ENCODE measurements at places on chromosomes 13 and 19.

DNA sequence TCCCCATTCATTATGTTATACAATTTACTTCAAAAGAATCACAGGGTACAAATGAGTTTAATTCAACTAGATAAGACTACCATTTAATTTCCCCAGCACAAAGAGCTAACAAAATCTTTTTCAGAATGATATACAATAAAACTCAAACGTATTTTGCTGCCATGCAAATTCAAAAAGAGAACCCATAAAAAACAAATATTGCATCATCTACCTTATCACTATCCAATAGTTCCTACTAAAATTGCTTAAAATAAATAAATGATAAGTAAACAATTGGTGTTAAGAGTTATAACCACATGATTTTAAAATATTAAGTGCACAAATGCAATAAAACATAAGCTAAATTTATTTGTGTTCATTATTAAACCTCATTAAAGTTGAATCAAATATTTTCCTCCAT lies 919.4 kb downstream of the SLITRK5 start:
- DNase-seq = no peak

- no peak for DNase-seq
These were observed 2546.0 kb downstream of the PCDH9 start for GRCh38 chr13:64684108-64684507.

GRCh38 chr13:56424246-56424645 lies 716.5 kb upstream of the PRR20A start:
- DNase-seq = peak; percentile 72

DNA sequence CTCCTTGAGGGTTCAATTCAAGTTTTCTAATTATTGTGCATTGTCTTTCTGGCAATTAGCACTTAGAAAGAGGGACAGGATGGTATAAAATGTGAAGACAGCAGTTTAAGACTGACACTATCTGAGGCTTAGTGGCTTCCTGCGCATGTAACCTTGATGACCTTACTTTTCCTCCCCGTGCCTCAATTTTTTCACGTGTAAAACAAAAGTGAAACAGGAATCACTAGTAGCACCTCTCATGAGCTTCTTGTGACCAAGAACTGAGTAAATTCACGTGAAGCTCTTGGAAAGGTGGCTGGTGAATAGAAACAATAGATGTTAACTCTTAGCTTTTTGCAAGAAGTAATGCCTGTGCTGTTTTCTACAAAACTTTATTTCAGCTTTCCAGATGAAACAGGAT lies 233.9 kb downstream of the LMO7 start:
- DNase-seq = no peak

- DNase-seq = no peak
These were observed 14.6 kb upstream of the GNA11 start for GRCh38 chr19:3079578-3079977.

DNA sequence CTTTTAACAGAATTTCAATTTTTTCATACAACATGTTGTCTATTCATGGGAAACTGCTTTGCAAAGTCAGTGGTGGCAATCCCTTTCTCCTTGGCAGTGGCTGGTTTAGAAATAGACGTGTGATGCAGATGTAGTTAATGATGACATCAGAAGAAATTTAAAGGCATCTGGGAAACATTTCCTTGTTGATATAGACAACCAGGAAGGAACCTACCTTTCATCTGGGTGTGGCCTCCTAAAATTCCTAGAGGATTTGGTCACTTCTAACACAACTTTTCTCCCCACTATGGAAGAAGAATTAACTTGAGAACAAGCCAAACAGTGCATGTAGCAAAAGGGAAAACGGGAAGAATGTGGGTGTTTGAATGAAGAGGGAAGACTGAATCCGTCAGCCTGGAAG lies 102.8 kb downstream of the EFNB2 start:
- DNase-seq = peak; percentile 39

- DNase-seq = peak; percentile 60
These were observed 48.6 kb downstream of the SCEL start for GRCh38 chr13:77584106-77584505.

- DNase-seq = no peak
These were observed 30.7 kb upstream of the WDFY2 start for GRCh38 chr13:51553531-51553930.

DNA sequence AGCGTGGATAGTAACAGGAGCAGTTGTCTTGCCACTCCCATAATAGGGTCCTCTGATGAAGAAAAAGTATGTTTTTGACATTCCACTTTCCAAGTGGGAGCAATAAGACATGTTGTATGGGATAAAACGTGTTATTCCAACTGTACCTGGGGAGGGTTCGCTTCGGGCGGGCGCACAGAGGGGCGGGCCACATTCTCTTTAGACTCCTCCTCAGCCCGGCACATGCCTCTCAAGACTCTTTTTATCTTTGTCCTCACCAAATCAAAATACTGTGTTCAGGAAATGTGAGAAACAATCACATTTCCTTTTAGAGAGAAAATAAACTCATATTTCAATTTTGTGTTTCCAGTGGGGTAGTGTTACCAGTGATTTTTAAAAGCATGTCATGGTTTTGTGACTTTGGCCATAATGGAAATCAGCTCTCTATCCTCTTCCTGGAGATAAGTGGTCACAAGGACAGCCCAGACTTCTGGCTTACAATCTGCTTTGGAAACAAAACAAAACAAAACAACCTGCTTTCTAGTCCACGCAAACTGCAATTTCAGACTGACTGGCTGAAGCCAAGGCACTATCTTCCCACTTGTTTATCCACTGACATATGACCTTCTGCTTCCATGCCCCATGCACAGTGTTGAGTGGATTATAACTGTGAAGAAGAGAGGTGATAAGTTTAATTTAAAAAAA lies 276.1 kb downstream of the NALCN start:
- DNase-seq = no peak

GRCh38 chr13:20729633-20730585 lies 26.4 kb downstream of the IL17D start:
- no peak for DNase-seq

DNA sequence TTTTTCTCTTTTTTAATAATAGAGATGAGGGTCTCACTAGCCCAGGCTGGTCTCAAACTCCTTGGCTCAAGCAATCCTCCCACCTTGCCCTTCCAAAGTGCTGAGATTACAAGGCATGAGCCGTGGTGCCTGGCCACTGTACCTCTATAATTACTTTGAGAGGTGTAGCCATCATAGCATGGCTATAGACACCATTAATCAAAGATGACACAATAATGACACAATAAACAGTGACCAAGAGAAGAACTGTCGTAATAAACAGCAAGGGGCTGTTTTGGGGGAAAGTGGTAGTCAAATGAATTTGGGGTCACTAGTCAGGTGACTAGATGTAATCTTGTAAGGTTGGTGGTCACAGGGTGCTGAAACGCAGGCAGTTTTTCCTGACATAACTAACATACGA lies 30.4 kb downstream of the KLF5 start:
- no peak for DNase-seq

DNA sequence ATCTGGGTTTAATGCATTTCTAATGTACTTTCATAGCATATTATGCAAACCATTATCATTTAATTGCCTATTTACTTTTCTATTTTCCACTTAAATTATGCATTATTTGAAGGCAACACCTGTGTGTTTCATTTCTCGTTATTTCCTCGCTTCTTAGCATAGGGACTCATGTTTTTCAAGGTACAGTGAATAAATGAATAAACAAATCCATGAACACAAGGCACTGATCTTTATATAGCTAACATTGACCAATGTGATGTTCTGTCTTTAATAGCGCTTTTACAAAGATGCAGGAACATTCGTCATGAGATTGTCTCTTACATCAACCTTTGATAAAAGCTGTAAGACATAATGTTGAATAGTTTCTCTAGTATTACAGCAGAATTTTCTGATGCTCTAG lies 121.2 kb downstream of the B3GLCT start:
- no peak for DNase-seq

GRCh38 chr19:10766671-10767201 lies 48.9 kb downstream of the DNM2 start:
- no peak for DNase-seq
